ENCODE measurements at places on chromosomes 6 and 20. TPM values are rescaled to one million over a fixed set of nuclear protein-coding genes. Genes with fewer than 3 reads are reported as not detected.
A peak's percentile ranks its signal among the peaks of the same experiment; 100 is the strongest.

- no peak overlapping the region for H3K27ac ChIP-seq
- no peak overlapping the region for H3K4me3 ChIP-seq
- peaks cover 13% of the 10 kb centered on the region for H3K27me3 ChIP-seq
- no peaks in the 10 kb centered on the region for H3K36me3 ChIP-seq
- H3K4me1 ChIP-seq = peaks cover 9% of the 10 kb centered on the region
- no peak for DNase-seq
These were observed 21.9 kb downstream of the BHLHE23 start for GRCh38 chr20:62984666-62985443.

GRCh38 chr6:133512410-133513016 is 271.4 kb downstream of the EYA4 start:
- no peaks in the 10 kb centered on the region for H3K4me1 ChIP-seq
- H3K4me3 ChIP-seq = no peak overlapping the region
- peak; percentile 27 for DNase-seq

- no peaks in the 10 kb centered on the region for H3K27me3 ChIP-seq
- peaks cover 4% of the 10 kb centered on the region for H3K36me3 ChIP-seq
- H3K27ac ChIP-seq = no peak overlapping the region
These were observed 107.3 kb downstream of the TFAP2B start for GRCh38 chr6:50925981-50926380.

DNA sequence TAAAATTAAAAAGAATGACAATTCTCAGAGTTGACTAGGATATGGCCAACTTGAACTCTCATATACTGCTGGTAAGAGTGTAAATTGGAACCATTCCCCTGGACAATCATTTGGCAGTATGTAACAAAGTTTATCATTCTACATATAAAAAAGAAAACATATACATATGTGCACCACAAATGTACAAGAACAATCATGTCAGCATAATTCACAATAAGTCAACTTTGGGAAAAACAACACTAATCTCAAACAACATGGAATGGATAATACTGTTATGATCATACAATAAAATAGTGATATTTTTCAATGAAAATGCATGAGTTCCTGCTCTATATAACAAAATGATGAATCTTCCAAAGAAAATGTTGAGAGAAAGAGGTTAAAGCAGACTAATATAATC is 1078.7 kb upstream of the EPHA7 start:
- no peaks in the 10 kb centered on the region for H3K36me3 ChIP-seq
- no peak for DNase-seq
- no peaks in the 10 kb centered on the region for H3K4me1 ChIP-seq
- H3K27me3 ChIP-seq = no peaks in the 10 kb centered on the region
- no peak overlapping the region for H3K27ac ChIP-seq
- H3K4me3 ChIP-seq = no peak overlapping the region

DNA sequence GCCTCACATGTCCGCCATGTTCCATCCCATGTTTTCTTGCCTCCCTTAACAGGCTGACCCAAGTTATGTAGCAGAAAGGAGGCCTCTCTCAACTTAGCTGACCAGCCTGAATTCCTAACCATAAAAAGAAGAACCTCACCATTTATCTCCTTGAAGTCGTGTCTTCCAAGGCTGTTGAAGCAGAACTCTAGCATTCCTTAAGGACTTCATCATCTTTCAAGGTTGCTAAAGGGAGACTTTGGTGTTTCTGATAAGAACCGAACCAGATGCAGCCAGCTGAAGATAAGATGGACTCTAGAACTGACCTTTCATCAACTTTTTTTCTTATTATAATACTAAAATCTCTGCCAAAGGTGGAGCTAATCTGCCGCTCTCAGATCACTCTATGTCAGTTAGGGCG is 571.7 kb upstream of the SLC35B3 start:
- no peaks in the 10 kb centered on the region for H3K4me1 ChIP-seq
- H3K36me3 ChIP-seq = no peaks in the 10 kb centered on the region
- no peak overlapping the region for H3K27ac ChIP-seq
- no peak overlapping the region for H3K4me3 ChIP-seq
- DNase-seq = no peak

- no peak overlapping the region for H3K27ac ChIP-seq
- H3K4me3 ChIP-seq = no peak overlapping the region
- no peak for DNase-seq
- H3K36me3 ChIP-seq = peaks cover 2% of the 10 kb centered on the region
- no peaks in the 10 kb centered on the region for H3K27me3 ChIP-seq
- H3K4me1 ChIP-seq = peaks cover 20% of the 10 kb centered on the region
These were observed 50.1 kb upstream of the SMIM29 start for GRCh38 chr6:34298941-34299340.

- no peaks in the 10 kb centered on the region for H3K27me3 ChIP-seq
- H3K36me3 ChIP-seq = no peaks in the 10 kb centered on the region
- no peak for DNase-seq
- no peaks in the 10 kb centered on the region for H3K4me1 ChIP-seq
- H3K27ac ChIP-seq = no peak overlapping the region
- no peak overlapping the region for H3K4me3 ChIP-seq
These were observed 434.5 kb upstream of the JAG1 start for GRCh38 chr20:11108102-11108810.

GRCh38 chr6:31543639-31544038 is 1.8 kb upstream of the DDX39B start:
- H3K4me3 ChIP-seq = no peak overlapping the region
- H3K27ac ChIP-seq = no peak overlapping the region
- peaks cover 54% of the 10 kb centered on the region for H3K4me1 ChIP-seq
- H3K36me3 ChIP-seq = peaks cover 25% of the 10 kb centered on the region
- DNase-seq = no peak

GRCh38 chr6:131602781-131603312 is 25.2 kb downstream of the MED23 start:
- H3K36me3 ChIP-seq = peaks cover 2% of the 10 kb centered on the region
- no peaks in the 10 kb centered on the region for H3K27me3 ChIP-seq
- H3K4me1 ChIP-seq = no peaks in the 10 kb centered on the region
- DNase-seq = no peak
- no peak overlapping the region for H3K4me3 ChIP-seq

GRCh38 chr6:36615018-36615761 is 21.0 kb downstream of the SRSF3 start:
- H3K27ac ChIP-seq = peak overlapping the region; percentile 56
- DNase-seq = peak; percentile 63
- H3K27me3 ChIP-seq = no peaks in the 10 kb centered on the region
- no peak overlapping the region for H3K4me3 ChIP-seq
- peaks cover 21% of the 10 kb centered on the region for H3K4me1 ChIP-seq

DNA sequence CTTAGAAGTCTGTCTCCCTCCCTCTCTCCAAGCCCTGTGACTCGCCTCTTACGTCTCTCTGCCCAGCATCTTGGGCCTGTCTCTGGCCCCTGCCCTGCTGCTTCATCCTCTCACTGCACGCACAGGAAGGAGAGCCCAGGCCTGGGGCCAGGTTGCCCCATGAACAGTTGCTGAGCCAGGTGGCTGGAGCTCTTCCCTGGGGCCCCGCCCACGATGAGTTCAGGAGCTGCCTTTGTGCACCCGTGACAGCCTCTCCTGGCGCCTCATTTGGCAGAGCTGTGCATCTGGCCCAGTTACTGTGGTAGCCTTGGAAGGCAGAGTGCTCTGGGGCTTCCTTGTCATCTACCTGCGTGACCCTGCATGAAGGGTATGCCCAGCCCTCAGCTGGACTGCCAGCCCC is 44.5 kb downstream of the SLC52A3 start:
- no peaks in the 10 kb centered on the region for H3K36me3 ChIP-seq
- no peak overlapping the region for H3K27ac ChIP-seq
- H3K27me3 ChIP-seq = peaks cover 43% of the 10 kb centered on the region
- no peak for DNase-seq

- H3K27me3 ChIP-seq = no peaks in the 10 kb centered on the region
- DNase-seq = no peak
- H3K27ac ChIP-seq = peak overlapping the region; percentile 66
- H3K4me3 ChIP-seq = no peak overlapping the region
- peaks cover 12% of the 10 kb centered on the region for H3K36me3 ChIP-seq
These were observed 42.3 kb downstream of the STK4 start for GRCh38 chr20:45008521-45009049.

The MACROD2 gene
- not detected for total RNA-seq

The VIP gene
- not detected for total RNA-seq

The DPPA5 gene
- total RNA-seq = not detected

The CNBD2 gene
- 10.2 TPM for total RNA-seq
